ENCODE measurements at places on chromosomes 5 and 9. TPM values are rescaled to one million over a fixed set of nuclear protein-coding genes. Genes with fewer than 3 reads are reported as not detected.

The AQP7 gene
- not detected for total RNA-seq

- DNase-seq, result no peak
These were observed 12.9 kb upstream of the KLF9 start for GRCh38 chr9:70427161-70427945.

GRCh38 chr5:53381-54174 is 38.4 kb upstream of the PLEKHG4B start:
- peak; percentile 16 for DNase-seq

DNA sequence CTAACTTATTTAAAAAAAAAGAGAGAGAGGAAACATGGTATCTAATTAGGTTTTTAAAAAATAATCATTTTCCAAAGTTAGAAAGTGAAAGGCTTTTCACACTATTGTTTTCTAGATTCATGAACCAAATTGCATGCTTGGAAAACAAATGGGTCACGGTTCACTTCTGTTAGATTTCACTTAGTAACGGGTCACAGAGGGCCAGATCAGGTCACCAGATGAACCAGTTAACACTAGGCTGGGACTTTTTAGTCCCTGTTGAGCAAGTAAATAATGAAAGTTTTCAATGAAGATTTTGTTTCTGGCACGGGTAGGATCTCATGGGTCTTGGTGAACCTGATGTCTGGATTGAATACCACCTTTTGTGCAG is 207.2 kb upstream of the RFX3 start:
- no peak for DNase-seq
